Endothelial cell of umbilical vein (primary cell): ENCODE measurements at places on chromosomes 13 and 19. TPM values are rescaled to one million over a fixed set of nuclear protein-coding genes. Genes with fewer than 3 reads are reported as not detected.

DNA sequence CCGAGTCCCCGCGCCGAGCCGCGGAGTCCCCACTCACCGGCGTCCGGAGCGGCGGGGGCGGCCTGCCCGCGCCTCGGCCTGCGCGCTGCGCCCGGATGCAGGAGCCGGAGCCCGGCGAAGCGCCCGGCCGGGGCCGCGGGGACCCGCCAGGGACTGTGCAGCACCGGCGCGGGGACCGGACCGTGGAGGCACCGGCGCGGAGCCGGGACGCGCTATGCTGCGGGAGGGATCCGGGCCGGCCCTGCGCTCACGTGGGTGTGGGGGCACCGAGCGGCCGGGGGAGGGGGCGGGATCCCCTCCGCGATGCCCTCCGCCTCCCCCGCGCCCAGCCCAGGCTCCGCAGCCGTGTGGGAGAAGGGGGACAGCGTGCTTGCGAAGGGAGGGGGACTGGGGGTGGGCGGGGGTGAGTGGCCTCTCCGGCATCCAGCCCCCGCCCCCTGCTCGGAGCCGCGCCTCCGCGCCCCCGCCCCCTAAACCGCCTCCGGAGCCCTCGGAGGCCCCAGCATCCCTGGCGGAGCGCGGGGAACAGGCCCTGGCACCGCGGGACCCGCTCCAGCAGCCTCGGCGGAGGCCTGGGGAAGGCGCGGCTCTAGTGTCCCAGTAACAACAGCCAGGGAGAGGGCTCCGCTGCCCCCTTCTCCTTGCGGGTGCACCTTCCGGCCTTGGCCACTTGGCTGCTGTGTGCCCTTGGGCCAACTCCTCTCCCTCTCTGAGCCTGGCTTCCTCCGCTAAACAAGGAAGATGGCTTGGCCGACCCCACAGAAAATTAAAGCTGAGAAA is at the start of gene SLC1A6:
SLC1A6 (minus strand) TSS at position 389 of the 780 bp plus-strand sequence. CDS start 6,954 bp downstream, outside the sequence.
- no peak for DNase-seq

GRCh38 chr13:57443494-57443893 is 188.1 kb upstream of the PCDH17 start:
- no peak for DNase-seq

GRCh38 chr19:11174336-11174735 is 18.8 kb upstream of the SPC24 start:
- DNase-seq, result no peak

The MEIOSIN gene
- total RNA-seq, result not detected in 2 replicates

The PRTN3 gene
- not detected in 2 replicates for total RNA-seq

- DNase-seq, result no peak
Observed at GRCh38 chr13:38657191-38657590, 29.7 kb upstream of the FREM2 start.

GRCh38 chr13:77584106-77584505 is 48.6 kb downstream of the SCEL start:
- DNase-seq, result no peak

The MICU2 gene
- 24.0 and 25.1 TPM in 2 replicates for total RNA-seq

GRCh38 chr19:54465426-54466109 is 2.0 kb upstream of the LENG9 start:
- no peak for DNase-seq

The DGKH gene
- total RNA-seq, result 30.1 and 32.9 TPM in 2 replicates

GRCh38 chr19:29532097-29532496 is 6.3 kb downstream of the VSTM2B start:
- no peak for DNase-seq

The PNMA8B gene
- 0.11 TPM in 1 of 2 replicates, not detected in the other for total RNA-seq

The CFAP97D2 gene
- total RNA-seq, result not detected in 2 replicates

- DNase-seq, result no peak
Observed at GRCh38 chr19:35305181-35305580, 13.2 kb downstream of the MAG start.

DNA sequence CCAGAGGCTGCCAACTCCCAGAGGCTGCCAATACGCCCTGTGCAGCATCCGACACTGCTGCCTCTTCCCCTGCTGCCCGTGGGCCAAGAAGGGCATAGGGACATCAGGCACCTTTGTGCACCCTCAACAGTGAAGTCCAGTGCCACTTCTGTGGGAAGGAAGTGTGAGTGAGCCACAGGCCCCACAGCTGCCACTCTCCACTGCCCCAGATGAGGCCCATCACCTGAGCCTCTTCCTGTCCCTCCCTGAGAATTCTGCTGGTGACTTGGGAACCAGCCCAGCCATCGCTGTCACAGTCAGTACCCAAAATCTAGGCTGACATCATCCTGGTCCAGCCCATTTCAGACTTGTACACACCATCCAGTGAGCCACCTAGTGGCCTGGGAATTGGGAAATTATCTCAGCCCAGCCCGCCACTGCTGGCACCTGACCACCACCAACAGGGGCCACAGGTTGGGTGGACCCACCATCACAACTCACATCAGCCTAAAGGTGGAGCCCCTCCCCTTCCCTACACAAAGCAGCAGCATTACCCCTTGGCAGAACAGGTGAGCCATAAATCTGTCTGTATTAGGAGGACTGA is 733.9 kb upstream of the KLHL1 start:
- no peak for DNase-seq

The MAB21L1 gene
- not detected in 2 replicates for total RNA-seq

The NANOS2 gene
- total RNA-seq, result not detected in 2 replicates
